ENCODE measurements at places on chromosomes 4 and X.

DNA sequence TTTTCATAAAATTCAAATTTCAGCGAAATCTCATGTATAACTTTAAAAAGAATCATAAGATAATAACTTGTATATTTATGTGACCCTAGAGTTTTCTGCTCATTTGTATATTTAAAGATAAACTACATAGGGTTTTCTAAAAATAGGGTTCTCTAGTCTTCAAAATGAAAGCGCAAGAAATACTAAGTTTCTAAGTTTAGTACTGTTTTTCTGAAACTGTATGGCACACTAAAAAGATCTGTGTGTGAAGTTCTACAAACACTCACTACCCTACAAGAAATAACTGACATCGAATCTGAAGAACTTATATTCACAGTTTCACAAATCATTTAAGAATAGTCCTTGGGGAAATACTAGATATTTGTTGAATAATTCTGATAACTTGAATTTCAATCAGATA is 38.7 kb upstream of the NDST4 start:
- DNase-seq: no peak

DNA sequence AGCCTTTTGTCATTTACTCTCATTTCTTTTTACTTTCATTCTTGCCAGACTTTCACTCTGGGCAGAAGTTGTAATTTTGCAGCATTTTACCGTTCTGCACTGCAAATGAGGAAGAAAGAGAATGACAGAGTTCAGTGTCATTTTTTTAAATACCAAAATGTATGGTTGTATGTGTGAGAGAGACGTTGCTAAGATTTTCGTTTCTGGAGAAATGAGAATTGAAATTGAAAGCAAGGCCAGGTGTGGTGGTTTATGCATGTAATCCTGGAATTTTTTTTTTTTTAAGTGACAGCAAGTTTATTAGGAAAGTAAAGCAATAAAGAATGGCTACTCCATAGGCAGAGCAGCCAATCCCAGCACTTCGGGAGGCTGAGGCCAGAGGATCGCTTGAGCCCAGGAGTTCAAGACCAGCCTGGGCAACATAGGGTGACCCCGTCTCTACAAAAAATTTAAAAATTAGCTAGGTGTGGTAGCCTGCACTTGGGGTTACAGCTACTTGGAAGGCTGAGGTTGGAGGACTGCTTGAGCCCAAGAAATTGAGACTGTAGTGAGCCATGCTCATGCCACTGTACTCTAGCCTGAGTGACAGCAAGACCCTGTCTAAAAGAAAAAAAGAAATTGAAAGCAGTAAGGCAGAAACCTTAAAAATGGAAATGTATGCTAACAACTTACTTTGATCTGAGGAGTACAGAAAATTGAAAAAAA is 12.9 kb downstream of the DCK start:
- DNase-seq: no peak

DNA sequence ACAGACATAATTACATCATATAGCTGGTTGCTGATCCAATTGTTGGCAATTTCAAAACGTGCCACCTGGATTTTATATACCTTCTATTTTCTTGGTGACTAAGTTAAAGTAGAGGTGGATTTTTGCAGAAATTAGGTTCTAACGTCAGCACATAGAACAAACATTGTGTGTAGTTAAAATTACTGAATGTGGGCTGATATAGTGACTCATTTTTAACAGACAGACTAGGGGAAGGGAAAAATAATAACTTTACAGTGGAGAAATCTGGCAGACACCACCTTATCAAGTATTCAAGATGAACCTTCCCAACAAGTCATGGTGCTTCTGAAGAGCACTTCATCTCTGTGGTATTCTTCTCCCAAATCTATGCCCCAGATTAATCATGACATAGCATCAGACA is 134.5 kb downstream of the UCHL1 start:
- DNase-seq: no peak

GRCh38 chrX:41548411-41548810 is 101.3 kb downstream of the NYX start:
- DNase-seq: no peak

- no peak for DNase-seq
These were observed 17.8 kb downstream of the PDCL2 start for GRCh38 chr4:55574252-55574651.
